ENCODE measurements at places on chromosomes 12 and 14. TPM values are rescaled to one million over a fixed set of nuclear protein-coding genes. Genes with fewer than 3 reads are reported as not detected.

Gene ARMH4
- polyA plus RNA-seq, result 17.6 TPM

Gene IFNG
- not detected for polyA plus RNA-seq

Gene DLK1
- polyA plus RNA-seq, result 1.6 TPM

Gene KLHL33
- polyA plus RNA-seq, result 0.38 TPM

Gene BMP4
- polyA plus RNA-seq, result 85.7 TPM

Gene CABP1
- 3.7 TPM for polyA plus RNA-seq

Gene RNASE1
- 378 TPM for polyA plus RNA-seq

Gene HIP1R
- 31.2 TPM for polyA plus RNA-seq

Gene TMPRSS12
- 0.12 TPM for polyA plus RNA-seq

Gene GLIPR1L2
- 3.0 TPM for polyA plus RNA-seq

Gene SIRT4
- 3.8 TPM for polyA plus RNA-seq
